ENCODE measurements at places on chromosomes 5 and 9. TPM values are rescaled to one million over a fixed set of nuclear protein-coding genes. Genes with fewer than 3 reads are reported as not detected.

Gene SPEF2
- 9.9 TPM for total RNA-seq

DNA sequence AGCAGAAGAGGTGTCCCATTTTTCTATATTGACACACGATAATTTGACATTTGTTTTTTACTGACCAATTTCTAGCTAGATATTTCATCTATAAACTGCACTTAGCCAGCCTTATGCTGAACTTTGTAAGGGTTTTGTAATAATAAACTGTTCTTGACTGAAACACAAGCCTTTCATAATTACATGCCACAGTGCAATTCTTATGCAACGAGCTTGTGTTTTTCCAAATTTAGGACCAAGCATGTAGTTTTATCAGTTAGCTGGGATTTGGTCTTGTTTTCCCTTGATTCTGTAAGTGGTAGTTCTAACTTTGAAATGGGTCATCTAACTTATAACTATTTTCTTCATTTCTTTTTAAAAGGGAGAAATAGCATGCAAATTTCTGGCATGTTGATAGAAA is 1.3 kb upstream of the LURAP1L start:
- DNase-seq, result no peak

- no peak for DNase-seq
Observed at GRCh38 chr9:79371948-79372555, 199.7 kb upstream of the TLE4 start.

DNA sequence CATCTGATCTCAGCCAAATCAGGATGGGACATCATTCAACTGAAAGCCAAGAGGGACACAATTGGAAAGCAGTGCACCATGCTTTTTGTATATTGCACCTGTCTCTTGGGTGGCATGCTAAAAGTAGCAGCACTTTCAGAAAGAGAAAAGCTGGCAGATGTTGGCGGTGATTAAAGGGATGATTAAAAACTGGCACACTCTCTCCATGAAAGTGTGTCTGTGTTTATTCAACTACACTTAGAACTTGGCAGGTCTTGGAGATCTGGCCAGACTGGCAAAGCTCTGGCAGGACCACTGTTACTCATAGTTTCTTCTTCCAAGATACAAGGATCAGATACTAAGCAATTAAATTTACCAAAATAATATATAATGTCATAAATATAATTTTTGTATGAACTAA is 112.9 kb upstream of the ELAVL2 start:
- no peak for DNase-seq

Gene CER1
- total RNA-seq, result not detected

DNA sequence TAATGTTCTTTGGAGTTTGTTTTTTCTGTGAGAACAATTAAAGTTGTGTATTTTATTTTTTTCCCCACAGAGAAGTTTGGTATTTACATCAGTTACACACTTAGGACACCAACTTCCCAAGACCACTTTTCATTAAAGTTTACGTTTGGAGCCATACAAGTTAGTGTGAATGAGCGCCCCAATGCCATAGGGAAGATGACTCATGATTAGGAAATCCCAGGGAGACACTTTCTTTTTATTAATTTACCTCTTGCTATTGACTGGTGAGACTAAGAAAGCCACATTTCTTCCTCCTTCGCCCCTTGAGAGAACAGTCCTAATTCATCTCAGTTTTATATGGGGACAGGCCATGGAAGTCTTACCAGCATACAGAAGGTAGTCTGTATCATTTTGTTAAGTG is 57.1 kb downstream of the EDIL3 start:
- no peak for DNase-seq

- DNase-seq, result no peak
Observed at GRCh38 chr5:106766916-106767315, 903.8 kb downstream of the EFNA5 start.

DNA sequence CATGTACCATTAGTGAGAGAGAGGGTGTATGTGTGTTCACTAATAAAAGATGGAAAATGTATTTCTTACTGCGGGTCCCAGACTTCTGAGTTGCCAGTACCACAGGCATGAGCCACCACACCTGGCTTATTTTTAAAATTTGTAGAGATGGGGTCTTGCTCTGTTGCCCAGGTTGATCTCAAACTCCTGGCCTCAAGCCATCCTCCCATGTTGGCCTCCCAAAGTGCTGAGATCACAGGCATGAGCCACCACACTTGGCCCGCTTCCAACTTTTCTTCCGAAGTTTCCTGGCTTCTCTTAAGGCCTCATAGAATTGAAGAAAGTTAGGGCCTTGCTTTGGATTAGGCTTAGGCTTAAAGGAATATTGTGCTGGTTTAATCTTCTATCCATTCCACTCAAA is 40.4 kb upstream of the F2RL2 start:
- DNase-seq, result no peak

GRCh38 chr9:70519912-70520724 is 105.7 kb upstream of the KLF9 start:
- DNase-seq, result no peak

Gene UAP1L1
- 30.7 TPM for total RNA-seq

- DNase-seq, result peak; percentile 75
Observed at GRCh38 chr5:150672237-150672883, 11.3 kb downstream of the MYOZ3 start.

- DNase-seq, result no peak
Observed at GRCh38 chr5:31516802-31517201, 15.1 kb downstream of the DROSHA start.

GRCh38 chr9:94851467-94851866 is 125.0 kb downstream of the AOPEP start:
- no peak for DNase-seq

Gene ZDHHC11
- 12.6 TPM for total RNA-seq

Gene CDKN2A
- total RNA-seq, result 5.1 TPM

Gene SLC24A2
- total RNA-seq, result not detected

Gene NOXA1
- total RNA-seq, result 6.5 TPM

Gene TSSK1B
- not detected for total RNA-seq

DNA sequence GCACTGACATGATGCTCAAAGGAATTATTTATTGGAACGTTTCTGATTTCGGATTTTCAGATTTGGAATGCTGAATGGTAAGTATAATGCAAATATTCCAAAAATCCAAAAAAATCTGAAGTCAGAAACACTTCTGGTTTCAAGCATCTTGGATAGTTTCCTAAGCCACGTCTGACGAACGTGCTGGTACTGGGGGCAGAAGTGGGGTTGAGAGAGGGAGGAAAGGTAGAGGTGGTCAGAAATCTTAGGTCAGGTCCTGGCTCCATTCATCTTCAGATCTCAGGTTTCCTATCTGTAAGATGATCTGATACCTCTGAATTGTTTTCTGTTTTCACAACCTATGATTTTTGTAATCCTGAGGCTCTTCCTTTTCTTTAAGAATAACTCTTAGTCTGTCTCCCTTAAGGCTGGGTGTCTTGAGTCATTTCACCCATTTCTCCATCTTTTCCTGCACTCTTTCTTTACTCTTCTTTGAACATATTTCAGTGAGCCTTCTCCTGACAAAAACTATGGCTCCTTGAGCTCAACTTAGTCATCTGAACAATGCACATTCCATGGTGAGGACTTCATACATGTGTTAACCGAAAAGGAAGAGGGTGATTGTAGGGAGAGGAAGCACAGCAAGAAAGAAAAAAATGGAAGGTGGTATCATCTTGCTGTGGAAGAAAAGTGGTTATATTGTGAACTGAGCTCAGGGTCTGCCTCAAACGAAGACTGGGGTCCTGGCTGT is 3.3 kb downstream of the SGCD start:
- no peak for DNase-seq

- DNase-seq, result no peak
Observed at GRCh38 chr9:12674961-12675360, 18.2 kb upstream of the TYRP1 start.

- DNase-seq, result no peak
Observed at GRCh38 chr5:94691291-94691690, 72.8 kb downstream of the SLF1 start.

- DNase-seq, result no peak
Observed at GRCh38 chr9:4499917-4500316, 9.6 kb downstream of the SLC1A1 start.

DNA sequence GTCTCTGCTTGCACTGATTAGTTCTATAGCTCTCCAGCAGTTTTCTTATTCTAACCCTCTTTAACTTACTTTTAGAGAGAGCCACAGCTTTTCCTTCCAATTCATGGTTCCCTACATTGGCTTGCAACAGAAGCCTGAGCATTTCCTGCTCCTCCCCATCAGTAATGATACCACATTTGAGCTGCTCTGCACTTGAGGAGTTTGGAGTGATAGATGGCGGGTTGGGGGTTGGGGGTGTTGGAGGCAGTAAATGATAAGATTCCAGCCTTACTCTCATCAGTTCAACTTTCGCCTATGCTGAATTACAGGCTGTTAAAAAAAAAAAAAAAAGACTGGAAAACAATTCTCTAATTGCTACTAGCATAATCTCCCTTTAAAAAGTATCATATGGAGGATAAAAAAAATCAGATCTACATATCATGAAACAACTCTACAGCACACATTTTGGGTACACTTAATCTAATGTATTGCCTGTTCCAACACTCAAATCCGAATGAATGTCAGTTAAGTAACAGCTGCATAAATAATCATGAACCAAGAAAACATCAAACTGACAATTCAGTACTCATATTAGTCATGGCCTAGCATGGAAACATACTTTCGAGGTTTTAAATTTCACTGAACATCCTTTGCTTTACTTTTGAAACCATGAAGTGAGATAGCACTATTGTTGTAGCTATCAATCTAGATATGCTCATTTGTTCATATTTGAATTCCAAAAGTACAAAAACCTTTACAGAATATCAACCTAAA is 224.7 kb downstream of the NFIB start:
- DNase-seq, result no peak

GRCh38 chr5:155919126-155919525 is 407.8 kb upstream of the SGCD start:
- no peak for DNase-seq

Gene PLCXD3
- total RNA-seq, result 2.6 TPM

Gene IFNA14
- total RNA-seq, result not detected

GRCh38 chr5:36939969-36940858 is 63.6 kb downstream of the NIPBL start:
- no peak for DNase-seq

Gene FBP2
- total RNA-seq, result not detected

Gene PCDHB4
- 3.0 TPM for total RNA-seq

DNA sequence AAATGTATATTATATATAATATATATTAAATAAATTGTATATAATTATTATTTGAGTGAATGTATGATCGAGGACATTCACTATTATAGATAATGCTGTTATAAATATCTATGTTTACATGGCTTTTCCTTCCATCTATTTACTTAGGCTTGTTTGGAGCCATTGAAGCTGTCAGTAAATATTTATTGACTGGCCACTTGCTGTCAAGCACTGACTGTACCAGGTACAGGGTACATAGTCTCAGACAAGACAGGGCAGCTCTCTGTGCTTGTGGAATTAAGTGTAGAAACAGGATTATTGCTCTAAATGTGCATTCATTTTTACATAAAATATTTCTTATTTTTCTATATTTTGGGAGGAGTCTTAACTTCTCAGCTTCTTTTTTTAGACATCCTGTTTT is 16.4 kb downstream of the FAXDC2 start:
- DNase-seq, result no peak

DNA sequence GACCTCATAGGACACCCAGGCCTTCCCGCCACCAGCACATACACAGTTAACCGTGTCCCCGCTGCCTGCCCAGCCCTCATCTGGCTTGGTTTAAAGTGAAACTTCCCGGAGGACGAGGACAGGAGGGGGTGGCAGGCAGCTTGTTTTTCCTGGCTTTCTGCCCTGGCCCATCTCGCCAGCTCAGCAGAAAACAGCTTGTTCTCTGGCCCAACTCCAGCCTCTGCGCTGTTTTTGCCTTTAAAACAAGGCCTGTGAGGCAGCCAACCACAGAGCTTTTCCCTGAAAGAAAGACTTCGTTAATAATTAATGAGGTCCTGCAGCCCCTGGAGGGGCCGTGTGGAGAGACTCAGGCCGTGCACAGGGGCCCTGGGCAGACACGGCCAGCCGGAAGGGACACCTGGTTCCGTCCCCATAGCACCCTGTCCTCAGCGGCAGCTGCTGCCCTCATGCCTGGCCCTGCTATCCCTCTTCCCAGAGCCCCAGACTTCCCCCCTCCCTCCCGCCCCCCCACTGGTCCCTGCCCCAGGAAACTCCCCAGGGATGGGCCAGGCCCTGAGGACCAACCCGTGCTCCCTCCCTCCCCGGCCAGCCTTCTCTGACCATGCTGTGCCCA is 108.7 kb downstream of the RXRA start:
- peak; percentile 94 for DNase-seq

DNA sequence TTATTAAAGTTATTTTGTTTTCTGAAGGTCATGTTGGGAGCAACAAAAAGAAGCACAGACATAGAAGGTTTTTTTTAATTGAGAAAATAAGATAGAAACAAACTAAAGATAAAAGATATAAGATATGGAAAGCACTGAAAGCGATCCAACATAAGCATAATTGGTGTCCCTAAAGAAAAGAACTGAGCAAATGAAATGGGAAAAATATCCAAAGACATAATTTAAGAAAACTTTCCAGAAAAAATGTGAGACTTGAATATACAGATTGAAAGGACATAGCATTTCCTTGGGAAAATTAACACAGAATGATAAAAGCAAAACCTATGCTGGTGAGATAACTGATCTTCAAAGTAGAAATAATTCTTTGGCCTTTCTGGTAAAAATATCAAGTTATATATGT is 289.3 kb downstream of the KIAA0825 start:
- DNase-seq, result no peak

Gene CTXN3
- not detected for total RNA-seq

- DNase-seq, result no peak
Observed at GRCh38 chr9:135973277-135974219, 12.4 kb upstream of the UBAC1 start.

DNA sequence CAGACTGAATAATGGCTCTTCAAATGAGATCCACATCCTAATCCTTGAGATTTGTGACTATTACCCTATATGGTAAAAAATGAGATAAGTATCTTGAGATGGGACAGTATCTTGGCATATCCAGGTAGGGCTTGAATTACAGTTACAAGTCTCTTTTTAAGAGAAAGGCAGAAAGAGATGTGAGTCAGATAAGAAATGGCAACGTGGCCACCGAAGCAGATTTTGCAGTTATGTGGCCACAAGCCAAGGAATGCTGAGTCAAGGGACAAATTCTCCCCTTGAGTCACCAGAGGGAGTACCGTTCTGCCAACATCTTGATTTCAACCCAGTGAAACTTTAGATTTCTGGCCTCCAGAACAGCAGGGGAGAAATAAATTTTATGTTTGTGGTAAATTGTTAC is 1983.0 kb upstream of the C9orf72 start:
- no peak for DNase-seq

DNA sequence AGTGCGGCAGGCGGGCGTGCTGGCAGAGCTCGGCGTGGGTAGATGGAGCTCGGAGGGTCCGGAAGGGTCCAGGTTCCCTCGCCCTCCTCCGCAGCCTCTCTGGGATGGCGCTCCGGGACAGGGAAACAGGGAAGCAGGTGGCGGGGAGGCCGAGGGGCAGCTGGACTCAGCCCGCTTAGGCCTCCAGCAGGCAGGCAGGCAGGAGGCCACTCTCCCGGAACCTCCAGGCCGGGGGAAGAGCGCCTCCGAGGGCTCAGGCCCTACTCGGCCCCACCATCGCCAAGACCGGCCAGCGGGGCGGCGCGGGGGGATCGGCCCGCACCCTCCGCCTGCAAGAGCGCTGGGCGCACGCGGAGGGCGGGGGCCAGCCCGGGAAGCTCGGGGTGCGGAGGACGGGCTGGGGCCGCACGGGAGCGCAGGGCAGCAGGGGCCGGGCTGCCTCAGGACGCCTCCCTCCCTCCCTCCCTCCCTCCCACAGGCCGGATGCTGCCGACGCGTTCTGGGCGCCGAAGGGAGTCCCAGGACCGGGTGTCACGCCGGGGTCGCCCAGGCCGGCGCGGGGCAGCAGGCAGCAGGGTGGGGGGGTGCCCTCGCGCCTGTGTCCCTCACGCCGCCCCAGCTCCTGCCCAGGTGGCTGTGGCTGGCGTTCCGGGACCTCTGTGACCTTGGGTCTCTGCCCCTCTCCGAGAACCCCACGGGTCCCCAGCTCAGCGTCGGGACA is 977 bp downstream of the MGAT4B start:
- DNase-seq, result peak; percentile 81

Gene RHOBTB3
- 54.2 TPM for total RNA-seq

Data from upper lobe of right lung (tissue), 1 donor.